ENCODE measurements at places on chromosomes 5 and 9.

- DNase-seq = no peak
Observed at GRCh38 chr9:131618071-131618479, 72.8 kb downstream of the PRRT1B start.

GRCh38 chr9:109269081-109269480 lies 51.8 kb downstream of the EPB41L4B start:
- DNase-seq = no peak

- no peak for DNase-seq
Observed at GRCh38 chr5:84632418-84632817, 247.7 kb upstream of the EDIL3 start.

DNA sequence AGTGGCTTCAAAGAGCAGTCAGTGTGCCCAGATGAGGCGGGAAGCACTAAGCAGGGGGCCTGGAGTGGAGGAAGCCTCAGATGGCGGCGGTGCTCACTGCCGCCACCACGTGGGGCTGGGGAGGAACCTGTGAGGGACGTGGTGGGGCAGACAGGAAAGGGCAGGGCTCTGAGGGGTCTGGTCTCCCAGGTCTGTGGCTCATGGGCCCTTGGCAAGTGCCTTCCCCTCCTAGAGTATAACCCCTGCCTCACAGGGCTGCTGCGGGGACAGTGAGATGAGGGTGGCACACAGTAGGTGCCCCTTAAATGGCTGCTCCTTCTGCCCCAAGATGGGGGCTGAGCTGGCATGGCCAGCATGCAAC lies 26.6 kb downstream of the NR5A1 start:
- DNase-seq = no peak

DNA sequence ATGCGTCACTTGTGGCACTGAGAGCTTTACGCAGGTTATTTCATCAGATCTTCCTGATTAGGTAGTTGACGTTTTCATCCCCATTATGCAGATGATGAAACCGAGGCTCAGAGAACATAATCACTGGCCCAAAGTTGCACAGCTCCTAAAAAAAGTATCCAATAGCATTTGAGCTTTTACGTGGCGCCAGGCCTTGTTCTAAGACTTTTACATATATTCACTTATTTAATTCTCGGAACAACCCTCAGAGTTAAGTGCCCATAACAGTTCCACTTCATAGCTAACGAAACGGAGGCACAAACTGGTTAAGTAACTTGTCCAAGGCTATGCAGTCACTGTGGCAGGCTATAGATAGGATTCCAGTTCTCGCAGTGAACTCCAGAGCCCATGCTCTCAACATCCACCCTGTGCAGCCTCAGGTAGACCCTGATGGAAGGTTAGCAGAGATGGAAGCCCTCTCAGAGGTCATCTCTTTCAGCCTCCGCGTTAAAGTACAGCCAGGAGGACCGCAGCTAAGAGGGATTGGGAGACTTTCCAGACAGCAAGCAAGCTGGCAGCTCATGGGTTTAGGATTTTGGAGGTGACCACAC lies 39.3 kb downstream of the AMBP start:
- DNase-seq = no peak

DNA sequence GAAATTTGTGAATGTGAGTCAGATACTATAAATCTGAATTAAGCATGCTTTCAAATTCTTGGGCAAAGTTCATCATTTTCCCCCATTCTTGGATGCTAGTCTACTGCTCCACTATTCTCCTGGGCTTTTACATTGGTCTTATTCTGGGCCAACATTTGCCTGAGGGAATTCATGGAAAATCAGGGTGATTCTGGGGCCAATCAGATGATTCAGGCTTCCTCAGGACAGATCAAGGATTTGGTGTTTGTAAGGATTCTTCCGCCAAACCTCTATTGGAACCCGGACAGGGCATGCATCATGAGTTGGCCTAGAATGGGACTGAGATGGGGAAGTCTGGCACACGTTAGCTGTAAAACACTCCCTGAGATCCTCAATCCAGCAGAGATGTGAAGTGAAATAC lies 113.8 kb downstream of the MEF2C start:
- no peak for DNase-seq

- no peak for DNase-seq
Observed at GRCh38 chr5:115460472-115460871, 84.1 kb downstream of the FEM1C start.

DNA sequence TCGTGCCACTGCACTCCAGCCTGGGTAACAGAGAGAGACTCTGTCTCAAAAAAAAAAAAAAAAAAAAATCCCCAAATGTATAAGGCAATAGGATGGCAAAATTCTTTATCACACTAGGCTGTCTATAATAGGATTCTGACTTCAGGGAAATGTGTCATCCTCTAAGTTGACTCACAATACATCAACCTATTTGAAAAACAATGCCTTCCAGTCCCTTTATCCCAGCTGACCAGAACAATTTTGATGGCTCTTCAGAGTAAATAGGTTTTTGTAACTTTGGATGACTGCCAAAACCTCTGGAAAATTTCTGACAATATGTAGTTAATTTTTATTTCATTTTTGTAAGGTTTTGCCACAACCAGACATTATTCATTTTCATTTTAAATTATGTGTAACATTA lies 184.1 kb downstream of the CCDC192 start:
- no peak for DNase-seq

DNA sequence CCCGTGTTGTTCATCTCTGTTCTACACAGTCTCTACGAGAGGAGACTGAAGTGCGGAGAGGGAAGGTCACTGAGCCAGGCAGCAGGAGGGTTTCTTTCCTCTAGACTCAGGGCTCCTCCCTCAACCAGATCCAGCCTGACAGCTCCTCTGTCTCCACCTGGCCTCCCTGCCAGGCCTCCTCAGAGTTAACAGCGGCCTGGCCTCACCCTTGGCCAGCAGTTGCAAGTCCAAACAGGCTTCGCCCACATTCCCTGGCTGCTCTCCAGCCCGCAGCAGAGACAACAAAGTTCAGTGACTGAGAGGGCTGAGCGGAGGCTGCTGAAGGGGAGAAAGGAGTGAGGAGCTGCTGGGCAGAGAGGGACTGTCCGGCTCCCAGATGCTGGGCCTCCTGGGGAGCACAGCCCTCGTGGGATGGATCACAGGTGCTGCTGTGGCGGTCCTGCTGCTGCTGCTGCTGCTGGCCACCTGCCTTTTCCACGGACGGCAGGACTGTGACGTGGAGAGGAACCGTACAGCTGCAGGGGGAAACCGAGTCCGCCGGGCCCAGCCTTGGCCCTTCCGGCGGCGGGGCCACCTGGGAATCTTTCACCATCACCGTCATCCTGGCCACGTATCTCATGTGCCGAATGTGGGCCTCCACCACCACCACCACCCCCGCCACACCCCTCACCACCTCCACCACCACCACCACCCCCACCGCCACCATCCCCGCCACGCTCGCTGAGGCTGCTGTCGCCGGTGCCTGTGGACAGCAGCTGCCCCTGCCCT lies at the start of gene HRCT1:
Gene HRCT1, plus strand, starts transcription at position 291 of the 768 bp plus-strand sequence. Its CDS starts 86 bp downstream, at position 377.
- DNase-seq = no peak
